ENCODE measurements at places on chromosomes 3 and 15.

DNA sequence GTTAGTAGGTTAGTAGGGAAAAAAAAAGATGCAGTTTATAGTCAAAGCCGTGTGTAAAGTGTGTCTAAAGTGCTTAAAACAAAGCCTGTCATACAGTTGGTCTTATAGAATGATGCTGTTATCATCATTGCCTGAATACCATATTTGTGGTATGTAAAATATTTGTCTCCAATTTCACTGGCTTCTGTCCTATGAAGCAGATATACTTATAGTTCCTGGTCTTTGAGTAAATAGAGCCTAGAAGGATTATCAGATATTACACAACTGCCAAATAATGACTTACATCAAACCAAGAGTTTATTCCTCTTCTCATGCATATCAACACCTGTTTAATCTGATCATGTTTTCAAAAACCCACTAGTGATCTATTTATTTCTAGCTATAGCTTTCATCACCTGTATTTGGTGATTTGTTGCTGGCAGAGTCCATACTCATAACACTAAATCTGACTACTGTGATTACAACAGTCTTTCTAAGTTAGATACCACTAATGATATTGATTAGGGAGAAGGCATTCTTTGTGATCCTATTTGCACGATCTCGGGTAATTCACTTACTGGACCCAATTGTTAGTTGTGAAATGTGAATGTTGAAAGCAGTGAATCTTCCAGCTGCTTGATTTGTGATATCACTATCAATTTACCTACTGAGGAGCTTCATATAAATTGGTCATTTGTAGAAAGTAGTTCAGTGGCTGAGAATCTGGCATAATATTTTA is 413.7 kb downstream of the LPP start:
- peak; percentile 26 for DNase-seq

DNA sequence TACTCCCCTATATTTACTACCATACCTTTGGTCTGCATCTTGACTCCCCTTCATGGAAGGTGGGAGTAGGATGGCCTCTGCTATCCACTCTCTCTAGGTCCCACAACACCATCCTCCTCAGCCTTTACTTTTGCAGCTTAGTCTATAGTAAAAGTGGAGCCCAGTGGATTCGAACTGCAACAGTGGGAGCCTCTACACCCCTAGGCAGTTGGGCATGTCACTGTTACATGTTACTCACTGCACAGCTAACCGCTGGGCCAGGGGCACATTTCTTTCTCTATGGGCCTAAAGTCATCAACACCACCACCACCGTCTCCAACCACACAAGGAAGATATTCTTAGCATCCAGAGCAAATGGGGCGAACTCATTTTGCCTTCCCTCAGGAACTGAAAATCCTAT is 62.9 kb downstream of the KLF13 start:
- DNase-seq: no peak

DNA sequence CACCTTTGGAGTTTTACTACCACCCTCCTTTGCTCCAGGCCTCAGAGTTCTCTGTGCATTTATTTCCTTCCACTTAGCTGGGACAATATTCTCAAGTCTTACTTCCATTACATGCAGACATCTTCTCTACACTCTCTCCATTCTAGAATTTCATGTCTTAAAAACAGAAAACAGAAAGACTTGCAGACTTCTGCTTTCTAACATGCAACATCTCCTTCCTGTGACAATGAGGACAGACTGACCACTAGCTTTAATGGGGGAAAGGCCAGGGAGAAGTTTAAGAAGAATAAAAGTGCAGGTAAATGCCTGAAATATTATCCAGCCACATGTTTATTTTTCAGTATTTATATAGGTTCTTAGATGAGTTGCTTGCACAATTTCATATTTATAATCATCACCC is 17.1 kb upstream of the CSTA start:
- no peak for DNase-seq

DNA sequence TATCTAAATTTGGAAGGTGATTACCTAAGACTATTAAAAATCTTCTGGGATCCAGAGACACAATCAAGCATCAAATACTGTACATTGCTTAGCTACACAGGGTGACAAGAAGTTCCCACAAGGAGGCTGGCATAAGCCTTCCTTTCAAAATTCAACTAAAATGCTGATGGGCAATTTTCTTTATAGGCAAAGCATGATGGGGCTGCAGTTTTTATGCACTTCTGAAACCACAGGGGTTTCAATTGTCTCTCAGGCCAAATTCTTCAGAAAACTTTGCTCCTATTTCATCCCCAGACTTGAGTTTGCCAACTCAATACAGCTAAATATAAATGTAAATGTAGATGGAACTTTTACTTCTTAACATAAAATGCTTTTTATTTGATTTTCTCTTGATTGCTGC is 241.6 kb downstream of the ZPLD1 start:
- DNase-seq: no peak

GRCh38 chr3:167671878-167672427 is 18.2 kb upstream of the WDR49 start:
- no peak for DNase-seq

GRCh38 chr3:133294253-133294652 is 105.6 kb upstream of the BFSP2 start:
- DNase-seq: no peak

GRCh38 chr15:96180087-96180748 is 150.3 kb upstream of the NR2F2 start:
- DNase-seq: no peak

GRCh38 chr3:44235604-44236484 is 5.8 kb upstream of the TOPAZ1 start:
- DNase-seq: peak; percentile 75

DNA sequence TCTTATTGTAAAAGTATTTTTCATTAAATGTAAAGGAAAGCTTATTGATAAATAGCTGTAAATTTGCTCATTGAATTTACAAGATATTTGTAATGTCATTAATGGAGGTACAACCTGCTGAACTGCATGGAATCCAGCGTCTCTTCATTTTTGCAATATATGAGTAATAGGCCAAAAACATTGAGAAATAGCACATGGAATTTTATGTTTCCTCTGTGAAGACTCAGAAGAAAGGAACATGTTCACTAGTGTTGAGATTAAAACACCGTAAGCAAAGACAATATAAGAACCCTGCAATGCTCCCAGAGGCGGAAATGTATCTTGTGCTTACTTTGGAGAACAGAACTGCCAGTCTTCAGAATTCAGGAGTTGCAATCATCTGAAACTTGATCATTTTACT is 167.6 kb downstream of the ALDH1A2 start:
- no peak for DNase-seq

GRCh38 chr3:133804896-133805295 is 719 bp upstream of the SRPRB start:
- no peak for DNase-seq

- no peak for DNase-seq
Measured at GRCh38 chr3:123909785-123910184, 25.7 kb upstream of the MYLK start.

- peak; percentile 76 for DNase-seq
Measured at GRCh38 chr3:50600841-50601591, 10.6 kb downstream of the CISH start.

- no peak for DNase-seq
Measured at GRCh38 chr3:64992530-64993285, 304.9 kb upstream of the ADAMTS9 start.

GRCh38 chr3:128083980-128084674 is 31.9 kb downstream of the SEC61A1 start:
- DNase-seq: no peak

DNA sequence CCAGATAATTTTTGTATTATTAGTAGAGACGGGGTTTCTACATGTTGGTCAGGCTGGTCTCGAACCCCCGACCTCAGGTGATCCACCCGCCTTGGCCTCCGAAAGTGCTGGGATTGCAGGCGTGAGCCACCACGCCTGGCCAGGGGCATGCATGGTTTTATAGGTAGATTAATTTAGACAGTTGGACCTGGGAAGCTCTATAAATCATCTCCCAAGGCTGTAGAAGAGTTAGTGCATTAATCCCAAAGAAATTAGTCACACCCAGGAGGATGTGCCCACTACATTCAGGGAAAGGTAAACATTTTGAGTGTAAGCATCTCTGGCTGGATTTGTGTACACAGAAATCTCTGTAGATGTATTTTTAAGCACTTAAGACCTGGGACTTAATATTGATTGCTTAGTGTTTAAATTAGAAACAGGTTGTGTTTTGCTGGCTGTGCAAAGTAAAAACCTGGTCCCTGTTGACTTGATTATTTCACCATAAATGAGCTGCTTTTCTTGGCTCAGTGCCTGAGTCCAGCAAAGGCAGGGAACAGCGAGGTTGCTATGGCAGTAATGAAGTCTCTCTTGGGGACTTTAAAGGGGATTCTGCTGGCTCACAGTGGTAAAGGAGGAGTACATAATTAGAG is 19.2 kb downstream of the EXOSC7 start:
- no peak for DNase-seq
